ENCODE measurements at places on chromosomes 7 and 10. TPM values are rescaled to one million over a fixed set of nuclear protein-coding genes. Genes with fewer than 3 reads are reported as not detected.

The ARHGAP22 gene
- 86.9 TPM for total RNA-seq

The CYP2C18 gene
- total RNA-seq, result not detected

The OPALIN gene
- not detected for total RNA-seq

The SPDYE18 gene
- total RNA-seq, result 0.28 TPM

The TEX36 gene
- total RNA-seq, result not detected

The IL2RA gene
- total RNA-seq, result not detected

The WEE2 gene
- not detected for total RNA-seq

GRCh38 chr10:95425592-95426465 is 135.0 kb upstream of the PDLIM1 start:
- no peak for DNase-seq

DNA sequence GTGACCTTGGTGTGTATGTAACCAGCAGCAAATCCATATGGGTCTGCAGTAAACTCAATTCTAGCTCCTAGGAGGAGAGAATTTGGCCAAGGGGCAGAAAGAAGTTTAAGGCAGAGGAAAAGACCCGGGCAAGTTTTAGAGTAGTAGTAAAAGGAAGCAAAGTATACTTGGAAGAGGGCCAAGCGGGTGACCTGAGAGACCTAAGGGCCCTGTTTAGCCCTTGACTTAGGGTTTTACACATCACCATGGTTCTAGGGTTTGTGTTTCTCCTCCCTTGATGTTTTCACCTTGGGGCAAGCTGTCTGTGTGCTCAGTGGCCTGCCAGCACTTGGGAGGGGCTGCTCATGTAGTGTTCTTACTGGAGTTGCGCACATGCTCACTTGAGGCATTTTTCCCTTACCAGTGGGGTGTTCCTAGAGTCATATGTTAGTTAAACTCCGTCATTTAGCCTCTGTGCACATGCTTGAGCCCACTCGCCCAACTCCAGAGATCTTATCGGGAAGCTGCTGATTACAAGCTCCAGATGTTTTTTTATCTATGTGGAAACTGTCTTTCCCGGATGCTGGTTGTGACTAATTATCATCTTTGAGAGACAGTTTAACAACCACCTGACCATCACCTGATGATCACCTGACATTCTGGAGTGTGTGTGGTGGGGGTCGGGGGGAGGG is 137.6 kb upstream of the PRSS1 start:
- no peak for DNase-seq

DNA sequence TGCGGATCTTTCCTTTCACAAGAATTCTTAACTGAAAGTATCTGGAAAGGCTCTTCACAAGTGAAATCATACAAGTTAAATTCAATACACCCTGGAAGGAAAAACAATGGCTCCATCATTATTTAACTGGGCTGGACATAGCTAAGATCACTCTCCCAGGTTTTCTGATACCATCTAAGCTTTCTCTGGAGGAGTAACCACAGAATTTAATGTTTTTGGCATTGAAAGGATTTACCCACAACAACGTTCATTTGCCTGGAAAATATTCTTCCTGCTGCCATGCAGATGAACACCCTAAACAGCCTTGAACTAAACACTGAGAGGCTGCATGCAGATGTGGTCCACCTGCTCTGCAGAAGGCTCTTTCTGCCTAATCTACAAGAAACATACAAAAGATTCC is 4.3 kb downstream of the NEBL start:
- no peak for DNase-seq

DNA sequence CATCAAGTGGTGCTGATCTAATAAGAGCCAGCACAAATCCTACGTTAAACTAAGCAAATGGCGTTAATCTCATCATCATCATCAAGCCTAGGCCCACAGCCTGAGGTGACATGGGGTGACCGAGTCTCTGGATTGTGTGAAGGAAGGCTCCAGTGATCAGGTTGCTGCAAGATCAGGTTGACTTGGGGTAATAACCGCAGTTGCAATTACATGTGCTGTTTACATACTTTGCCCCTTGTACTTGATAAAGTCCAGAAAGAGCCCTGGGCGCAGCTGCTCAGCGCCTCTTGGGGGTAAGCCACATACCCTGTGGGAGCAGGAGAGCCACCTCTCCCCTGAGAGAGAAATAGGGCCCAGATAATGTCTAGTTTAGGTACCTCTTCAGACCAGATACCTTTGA is 228.1 kb downstream of the WDR11 start:
- no peak for DNase-seq

GRCh38 chr10:88745633-88746032 is 14.2 kb upstream of the LIPN start:
- no peak for DNase-seq

DNA sequence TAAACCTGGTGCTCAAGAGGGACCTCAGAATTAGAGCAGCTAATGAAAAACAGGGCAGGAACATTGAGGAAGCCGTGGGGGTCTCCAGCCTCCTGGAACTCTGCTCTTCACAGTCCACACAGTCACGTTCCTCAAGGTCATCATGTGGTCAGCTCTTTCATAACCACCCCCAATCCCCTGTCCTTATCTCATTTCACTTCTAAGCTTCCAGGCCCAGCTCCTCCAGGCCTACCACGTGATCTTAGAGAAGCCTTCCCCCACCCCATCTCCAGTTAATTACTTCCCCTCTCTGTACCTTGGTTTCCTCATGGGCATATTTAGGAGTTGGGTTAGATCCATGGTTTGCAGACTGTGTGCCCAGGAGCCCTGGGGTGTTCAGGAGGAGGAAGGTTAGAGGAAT is 106.4 kb upstream of the TCF7L2 start:
- DNase-seq, result no peak

DNA sequence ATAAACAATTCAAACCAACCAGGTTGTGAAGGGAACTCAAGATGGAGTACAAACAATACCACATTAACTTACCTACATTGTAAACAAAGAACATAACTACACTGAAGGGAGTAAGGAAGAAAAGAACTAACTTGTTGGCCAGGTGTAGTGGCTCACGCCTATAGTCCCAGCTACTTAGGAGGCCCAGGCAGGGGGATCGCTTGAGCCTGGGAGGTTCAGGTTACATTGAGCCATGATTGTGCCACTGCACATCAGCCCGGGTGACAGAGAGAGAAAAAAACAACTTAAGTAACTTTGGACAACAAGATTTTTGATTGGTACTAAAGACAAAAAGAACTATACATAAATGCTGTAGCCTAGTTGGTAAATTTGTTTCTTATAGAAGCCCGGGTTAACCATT is 68.8 kb downstream of the TRIL start:
- DNase-seq, result no peak

GRCh38 chr7:16353226-16353625 is 68.1 kb downstream of the CRPPA start:
- no peak for DNase-seq

DNA sequence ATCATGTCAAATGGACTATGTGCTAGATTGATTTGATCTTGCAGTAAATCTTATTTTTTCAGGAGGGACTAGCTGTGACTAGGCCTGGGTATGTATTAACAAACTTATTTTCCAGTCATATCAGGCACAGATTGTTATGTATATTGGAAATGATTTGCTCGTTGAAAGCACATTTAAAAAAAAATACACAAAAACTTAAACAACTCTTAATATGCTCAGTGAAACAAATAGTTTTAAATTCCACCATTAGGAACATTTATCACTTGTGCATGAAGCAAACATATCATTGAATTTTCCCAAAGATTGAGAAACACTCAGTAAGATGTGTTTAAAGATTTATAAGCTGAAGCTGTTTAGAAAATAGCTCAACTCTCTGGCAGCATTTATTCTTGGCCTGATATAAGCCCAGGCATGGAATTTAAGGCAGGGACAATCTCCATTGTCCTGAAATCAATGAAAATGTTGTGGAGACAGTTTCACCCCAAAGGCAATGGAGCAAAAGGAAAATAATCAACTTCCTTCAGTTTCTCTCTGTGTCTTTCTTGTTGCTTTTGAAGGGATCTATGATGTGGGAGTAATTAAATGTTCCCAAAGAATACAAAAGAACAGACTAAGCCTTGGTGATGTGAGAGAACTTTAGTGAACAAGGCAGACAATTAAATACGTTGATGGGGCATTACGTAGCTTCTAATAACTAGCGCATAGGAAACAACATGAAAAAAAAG is 250.3 kb downstream of the GPR37 start:
- DNase-seq, result no peak

GRCh38 chr7:138873220-138873892 is 75.4 kb upstream of the ATP6V0A4 start:
- DNase-seq, result no peak

DNA sequence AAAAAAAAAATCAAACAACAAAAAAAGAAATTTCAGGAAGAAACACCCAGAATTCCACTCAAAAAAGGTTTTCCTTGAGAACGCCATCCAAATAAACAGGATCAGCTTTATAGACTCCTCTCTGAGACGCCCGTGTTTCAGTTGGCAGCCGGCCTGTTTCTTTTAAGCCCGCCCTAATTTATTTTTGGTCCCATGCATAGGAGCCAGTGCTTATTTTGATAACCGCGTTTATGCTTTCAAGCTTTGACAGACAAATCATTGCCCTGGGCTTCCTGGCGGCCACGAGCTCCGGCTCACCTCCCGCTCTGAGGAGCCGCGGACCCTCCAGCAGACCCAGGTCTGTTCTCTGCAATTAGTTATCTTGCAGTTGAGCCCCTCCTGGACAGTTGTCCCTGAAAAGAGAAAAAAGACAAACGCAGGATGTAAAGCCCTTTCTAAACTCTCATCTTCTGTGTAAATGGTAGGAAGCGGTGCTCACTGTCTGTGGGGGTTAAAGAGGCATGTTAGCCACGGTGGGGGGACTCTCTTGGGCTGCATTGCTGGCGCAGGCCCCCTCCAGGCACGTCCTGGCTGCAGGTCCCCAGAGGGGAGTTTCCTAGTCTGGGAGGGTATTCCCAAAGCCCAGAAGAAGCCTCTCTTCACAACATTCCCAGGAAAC is 22.2 kb upstream of the UNCX start:
- DNase-seq, result no peak

GRCh38 chr7:155009570-155010157 is 6.7 kb upstream of the PAXIP1 start:
- no peak for DNase-seq

Measured in pulmonary artery endothelial cell (primary cell).